ENCODE measurements at places on chromosomes 4 and X.

DNA sequence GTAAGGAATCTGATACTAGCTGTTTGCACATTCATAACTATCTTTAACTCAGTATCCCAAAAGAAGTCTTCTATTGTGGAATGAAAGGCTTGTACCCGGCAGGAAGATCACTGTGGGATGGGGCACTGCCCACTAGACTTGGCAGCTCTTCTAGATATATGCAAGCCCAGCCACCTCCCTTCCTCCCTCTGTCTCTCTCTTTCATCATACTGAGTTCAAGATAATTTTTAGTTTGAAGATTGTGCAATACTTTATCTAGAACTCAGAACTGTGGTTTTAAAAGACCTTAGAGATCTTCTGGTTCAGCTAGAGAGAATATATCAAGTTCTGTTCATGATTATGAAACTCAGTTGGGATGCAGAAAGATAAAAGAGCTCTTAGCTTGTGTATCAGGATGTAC is 22.5 kb upstream of the GPR34 start:
- DNase-seq, result no peak

DNA sequence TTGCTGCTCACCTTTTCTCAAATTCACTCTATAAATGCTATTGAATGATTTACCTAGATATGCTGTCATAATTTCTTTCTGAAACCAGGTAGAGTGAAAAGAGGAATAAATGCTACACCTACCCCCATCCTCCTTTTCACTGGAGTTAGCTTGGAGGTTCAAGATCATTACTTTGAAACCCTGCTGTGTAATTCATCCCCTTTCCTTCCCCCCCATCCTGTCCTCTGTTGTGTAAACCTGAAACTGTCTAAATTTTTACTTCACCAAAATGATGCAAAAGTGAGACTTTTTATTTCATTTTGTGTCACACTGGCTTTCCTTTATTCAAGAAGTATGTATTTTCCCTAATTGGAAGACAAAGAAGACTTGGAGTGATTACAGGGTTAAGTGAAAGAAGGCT is 5.4 kb downstream of the ZCCHC18 start:
- DNase-seq, result no peak

DNA sequence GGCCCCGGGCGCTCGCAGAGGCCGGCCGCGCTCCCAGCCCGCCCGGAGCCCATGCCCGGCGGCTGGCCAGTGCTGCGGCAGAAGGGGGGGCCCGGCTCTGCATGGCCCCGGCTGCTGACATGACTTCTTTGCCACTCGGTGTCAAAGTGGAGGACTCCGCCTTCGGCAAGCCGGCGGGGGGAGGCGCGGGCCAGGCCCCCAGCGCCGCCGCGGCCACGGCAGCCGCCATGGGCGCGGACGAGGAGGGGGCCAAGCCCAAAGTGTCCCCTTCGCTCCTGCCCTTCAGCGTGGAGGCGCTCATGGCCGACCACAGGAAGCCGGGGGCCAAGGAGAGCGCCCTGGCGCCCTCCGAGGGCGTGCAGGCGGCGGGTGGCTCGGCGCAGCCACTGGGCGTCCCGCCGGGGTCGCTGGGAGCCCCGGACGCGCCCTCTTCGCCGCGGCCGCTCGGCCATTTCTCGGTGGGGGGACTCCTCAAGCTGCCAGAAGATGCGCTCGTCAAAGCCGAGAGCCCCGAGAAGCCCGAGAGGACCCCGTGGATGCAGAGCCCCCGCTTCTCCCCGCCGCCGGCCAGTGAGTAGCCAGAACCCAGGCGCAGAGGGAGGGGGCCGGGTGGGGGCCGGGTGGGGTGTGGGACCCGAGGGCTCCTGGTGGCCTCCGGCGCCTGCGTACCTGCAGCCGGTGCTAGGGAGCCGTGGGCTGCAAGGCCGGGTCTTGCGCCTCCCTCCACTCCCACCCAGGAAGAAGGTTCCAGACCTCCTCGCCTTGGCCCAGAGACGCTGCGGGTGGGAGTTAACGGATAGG is 534 bp downstream of the MSX1 start:
- no peak for DNase-seq

GRCh38 chrX:65706041-65706828 is 38.8 kb downstream of the MSN start:
- peak; percentile 44 for DNase-seq

GRCh38 chr4:95672811-95673210 is 124.0 kb upstream of the UNC5C start:
- no peak for DNase-seq

- DNase-seq, result no peak
These were observed 84.8 kb downstream of the AFAP1 start for GRCh38 chr4:7854697-7855370.

DNA sequence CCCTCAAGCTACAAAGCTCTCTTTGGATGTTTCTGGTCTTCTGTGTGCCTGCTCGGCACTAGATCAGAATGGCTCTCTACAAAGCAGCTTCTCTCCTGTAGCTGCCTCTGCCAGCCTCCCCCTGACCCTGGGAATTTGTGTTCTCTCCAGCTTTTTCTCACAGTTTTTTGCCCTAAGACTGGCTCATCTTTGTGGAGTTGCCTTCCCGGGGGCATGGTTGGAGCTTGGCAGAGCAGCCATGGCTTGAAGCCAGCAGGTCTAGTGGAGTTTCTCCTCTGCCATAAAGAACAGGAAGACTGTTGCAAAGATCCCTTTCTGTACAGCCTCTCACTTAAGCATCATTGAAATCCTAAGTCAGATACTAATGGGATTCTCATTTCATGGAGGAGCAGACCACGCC is 163.3 kb upstream of the MAMLD1 start:
- DNase-seq, result no peak

DNA sequence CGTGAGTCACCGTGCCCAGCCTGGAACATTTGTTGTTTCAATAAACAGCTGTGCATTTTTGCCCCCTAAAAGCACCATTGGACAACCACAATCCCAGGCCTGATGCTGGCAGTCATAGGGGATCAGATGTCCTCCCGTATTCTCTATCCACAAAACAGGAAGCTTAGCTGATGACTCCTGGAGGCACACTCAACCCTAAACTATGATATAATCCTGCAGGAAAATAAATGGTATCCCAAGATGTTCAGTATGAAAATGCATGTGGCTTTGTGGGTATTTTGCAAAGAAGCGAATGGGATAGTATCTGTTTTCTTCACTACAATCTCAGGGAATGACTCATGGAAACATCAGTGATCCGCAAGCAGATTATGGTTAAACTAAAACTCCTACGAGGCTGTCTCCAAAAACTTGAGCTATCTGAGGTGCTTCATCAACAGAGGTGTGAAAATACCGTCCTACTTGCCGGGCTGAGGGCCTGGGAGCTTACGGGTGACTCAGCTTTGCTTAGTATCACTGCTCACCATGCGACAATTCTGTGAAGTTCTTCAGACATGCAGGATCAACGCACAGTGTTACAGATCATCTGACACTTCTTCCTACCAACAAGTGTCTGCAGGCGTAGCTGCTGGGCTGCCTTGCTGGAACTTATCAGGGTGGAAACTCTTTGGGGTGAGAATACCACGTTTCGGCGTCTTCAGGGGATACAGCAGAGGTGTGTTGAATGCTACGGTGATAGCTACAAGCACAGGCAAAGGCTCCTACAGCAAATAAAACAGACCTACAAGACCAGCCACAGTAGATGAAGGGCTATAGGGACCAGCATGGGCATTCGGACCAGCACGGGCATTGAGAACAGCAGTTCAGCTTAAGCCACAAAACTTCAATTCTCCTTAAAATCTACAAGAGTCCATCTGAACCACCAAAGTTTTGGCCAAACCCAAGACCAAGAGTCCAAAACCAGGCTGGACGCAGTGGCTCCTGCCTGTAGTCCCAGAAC is 148.5 kb downstream of the DHRSX start:
- DNase-seq, result no peak

- DNase-seq, result no peak
These were observed 62.9 kb downstream of the BRCC3 start for GRCh38 chrX:155134255-155134654.

GRCh38 chrX:102950908-102951866 is 14.1 kb downstream of the RAB40AL start:
- DNase-seq, result peak; percentile 12

DNA sequence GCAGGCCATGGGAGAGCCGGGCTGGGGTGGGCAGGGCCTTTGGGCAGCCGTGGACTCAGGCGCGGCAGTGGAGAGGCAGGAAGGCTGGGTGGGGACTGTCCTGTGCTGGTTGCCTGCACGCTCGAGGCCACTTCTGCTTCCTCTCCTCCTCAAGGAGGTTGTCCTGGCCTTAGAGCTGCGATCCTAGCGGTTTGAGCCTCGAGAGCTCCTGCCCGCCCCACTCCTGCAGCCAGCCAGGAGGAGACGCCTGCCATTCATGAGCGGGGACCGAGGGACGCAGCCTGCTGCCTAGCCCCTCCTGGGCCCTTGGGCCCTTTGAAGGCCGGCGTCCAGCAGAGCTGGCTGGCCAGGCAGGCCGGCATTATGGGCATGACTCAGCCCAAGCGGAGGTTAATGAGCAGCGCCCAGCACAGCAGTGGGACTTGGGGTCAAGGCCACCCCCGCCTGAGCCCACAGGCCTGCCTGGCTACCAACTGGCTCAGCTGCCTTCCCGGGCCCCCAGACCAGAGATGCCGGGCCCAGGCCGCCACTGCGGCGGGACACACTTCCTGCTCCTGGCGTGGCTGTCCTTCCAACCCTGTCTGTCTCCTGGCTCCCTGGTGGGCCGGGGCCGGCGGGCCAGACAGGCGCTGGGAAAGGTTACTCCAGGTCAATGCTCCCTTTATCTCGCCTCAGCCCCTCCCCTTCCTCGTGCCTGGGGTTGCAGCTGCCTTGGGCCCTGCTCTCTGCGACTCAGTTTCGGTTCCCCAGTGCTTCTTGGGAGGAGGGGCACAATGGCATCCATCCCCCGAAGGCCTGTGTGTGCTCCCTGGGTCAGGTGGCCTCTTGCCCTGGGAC is 1.8 kb downstream of the ABCD1 start:
- DNase-seq, result no peak

- no peak for DNase-seq
These were observed 850.9 kb downstream of the FAM133A start for GRCh38 chrX:94524867-94525266.

DNA sequence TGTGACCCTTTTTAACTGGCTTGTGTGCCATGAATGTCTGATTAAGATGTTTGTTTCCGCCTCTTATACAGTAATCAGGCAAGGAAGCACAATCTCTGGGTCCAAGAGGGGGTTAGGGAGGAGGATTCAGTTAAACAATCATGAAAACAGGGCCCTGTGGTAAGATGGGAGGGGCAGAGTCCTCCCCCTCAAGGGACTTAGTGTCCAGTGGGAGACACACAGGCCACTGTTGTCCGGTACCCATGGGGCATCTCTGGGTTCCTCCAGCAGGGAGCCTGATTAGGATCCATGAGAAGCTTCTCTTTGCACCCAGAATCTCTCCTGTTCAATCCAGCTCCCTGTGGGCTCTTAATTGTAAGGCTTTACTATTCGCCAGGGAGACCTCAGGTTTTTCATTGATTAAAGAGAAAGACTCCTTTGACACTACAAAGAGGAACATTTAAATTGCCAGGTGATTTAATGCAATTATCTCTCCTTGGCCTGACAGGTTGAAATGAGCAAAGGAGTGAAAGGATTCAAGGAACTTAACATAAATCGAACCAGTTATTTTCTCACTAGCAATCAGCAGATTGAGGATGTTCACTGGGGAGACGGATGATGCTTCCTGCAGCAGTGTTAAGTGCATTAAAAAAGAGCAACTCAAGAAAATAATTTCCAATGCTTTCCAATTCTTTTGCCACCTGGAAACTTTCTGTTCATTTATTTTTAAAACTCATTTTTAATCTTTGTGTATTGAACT is 225.4 kb downstream of the PTTG2 start:
- DNase-seq, result no peak

DNA sequence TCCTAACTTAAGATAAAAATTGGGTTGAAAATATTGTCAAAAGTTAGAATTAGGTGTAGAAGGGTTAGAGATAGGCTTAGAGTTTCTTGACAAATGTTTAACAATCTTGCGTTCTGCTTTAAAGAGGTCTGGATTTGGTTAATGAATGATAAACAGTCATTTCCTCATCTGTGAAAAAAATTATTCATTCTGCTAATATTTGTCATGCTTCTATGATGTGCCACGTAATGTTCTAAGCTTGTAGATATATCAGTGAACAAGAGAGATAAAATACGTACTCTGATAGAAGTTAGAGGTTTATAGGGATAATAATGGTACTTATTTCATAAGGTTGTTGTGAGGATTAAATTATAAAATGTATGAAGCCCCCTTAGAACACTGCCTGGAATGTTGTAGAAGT is 443.0 kb upstream of the GALNT7 start:
- DNase-seq, result no peak

- no peak for DNase-seq
These were observed 296.6 kb upstream of the DIPK2B start for GRCh38 chrX:45497290-45497689.

- no peak for DNase-seq
These were observed 30.3 kb downstream of the BMP3 start for GRCh38 chr4:81060587-81061343.

- no peak for DNase-seq
These were observed 3.5 kb upstream of the CLNK start for GRCh38 chr4:10688022-10688421.

GRCh38 chrX:129572422-129572821 is 32.4 kb downstream of the OCRL start:
- DNase-seq, result no peak

DNA sequence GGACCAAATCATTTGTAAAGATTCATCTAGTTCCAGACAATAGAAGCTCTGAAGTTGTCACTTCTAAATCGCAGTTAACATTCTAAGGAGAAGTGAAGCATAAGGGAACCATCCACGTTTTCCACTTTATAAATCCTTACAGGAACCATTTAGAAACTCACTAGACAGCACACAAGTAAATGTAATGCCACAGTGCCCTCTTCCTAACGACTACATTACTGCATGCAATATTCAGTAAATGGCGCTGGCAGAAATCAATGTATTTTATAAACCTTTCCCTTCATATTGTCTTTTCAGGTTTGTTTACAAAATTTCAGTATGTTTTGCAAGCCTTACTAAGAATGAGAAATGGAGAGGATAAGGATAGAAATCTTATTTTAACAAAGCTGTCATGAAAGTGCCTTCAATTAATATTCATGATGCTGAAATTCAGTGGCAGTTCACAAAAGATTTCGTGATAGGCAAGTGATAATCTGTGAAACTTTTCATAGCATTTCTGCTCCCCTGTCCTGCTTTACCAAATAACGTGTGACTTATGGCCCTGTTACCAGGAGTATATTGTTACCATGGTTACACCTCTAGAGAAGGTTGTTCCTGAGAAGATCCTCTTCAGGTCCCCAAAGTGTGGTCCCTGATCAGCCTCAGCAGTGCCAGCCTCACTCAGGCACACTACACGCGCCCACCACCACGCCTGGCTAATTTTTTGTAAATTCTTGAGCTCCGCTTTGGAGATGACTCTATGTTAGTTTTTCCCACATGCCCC is 54.2 kb downstream of the TMA16 start:
- DNase-seq, result no peak

DNA sequence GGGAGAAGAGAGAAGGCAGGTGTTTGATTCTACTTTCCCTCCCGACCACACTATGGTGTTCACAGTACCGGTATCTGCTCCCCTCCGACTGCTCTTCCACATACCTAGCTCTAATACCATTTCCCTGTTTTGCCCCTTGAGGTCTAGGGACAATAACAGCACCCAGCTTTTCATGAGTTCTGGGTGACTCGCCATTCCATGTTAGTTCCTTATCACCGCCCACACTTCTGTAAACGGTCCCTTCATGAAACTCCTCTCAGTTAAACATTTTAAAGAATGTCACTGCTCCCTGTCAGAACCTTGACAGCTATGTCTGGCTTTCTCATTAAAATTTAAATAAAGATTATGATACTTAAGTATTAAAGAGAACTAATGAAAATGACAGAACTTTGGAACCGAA is 136.7 kb downstream of the ADAMTS3 start:
- DNase-seq, result no peak

Measured in activated CD8-positive, alpha-beta memory T cell treated with anti-CD3 and anti-CD28 coated beads for 48 hours (primary cell).